ENCODE measurements at places on chromosomes 6 and 20.

DNA sequence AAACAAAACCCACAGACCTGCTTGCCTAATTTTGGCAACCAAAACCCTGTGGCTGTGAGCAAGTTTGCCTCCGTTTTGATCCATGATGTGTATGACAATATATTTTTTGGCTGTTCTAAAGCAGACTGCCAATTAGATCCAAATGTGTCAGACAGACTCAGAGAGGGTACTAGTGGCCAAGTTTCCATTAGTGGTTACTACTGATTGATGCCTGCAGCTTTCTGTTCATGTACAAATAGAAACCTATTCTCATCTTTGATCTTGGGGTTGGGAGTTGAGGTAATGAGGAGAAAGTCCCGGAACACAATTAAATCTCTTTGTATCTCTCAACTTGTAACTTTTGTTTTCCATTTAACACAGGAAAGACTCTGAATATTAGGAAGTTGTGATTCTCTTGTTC is 100.9 kb downstream of the RNF144B start:
- no peak for DNase-seq

DNA sequence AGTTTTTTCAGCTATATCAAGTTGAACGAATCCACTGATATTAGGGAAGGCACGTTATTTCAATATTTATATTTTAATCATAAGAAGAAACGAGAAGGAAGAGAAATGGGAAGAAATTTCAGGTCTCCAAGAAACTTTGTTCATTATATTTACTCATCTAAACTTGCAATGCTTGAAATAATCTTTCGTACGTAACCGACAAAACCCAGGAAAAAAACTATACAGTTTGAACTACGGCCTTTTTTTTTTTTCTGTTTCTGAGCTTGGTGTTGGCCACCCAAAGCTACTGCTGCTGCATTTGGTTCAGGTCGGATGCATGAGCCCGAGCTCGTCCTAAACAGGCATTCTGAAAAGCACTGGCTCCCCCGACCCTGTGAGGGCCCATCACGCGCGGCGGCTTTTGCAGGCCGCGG is 548 bp downstream of the PERP start:
- no peak for DNase-seq

DNA sequence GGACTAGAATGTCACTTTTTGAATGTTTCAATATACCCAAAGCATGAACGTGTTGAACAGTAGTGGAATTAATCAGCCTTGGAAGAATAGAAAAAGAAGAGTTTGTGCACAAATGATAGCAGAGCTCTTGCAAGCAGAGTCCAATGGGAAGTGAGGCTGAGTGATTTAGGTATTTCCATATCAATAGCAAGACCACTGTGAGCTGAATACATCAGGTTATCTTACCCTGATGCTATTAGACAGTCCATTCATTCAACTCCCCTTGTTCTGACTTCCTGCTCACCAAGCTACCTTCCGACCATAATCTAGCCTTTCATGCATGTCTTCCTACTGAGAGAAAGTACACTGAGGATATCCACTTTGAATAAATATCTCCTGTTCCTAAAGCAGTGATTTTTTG is 349.2 kb upstream of the RNF217 start:
- no peak for DNase-seq

- DNase-seq: peak; percentile 33
Measured at GRCh38 chr20:49541733-49542513, 26.0 kb downstream of the PTGIS start.
